ENCODE measurements at places on chromosomes 16 and 17. TPM values are rescaled to one million over a fixed set of nuclear protein-coding genes. Genes with fewer than 3 reads are reported as not detected.
A peak's percentile ranks its signal among the peaks of the same experiment; 100 is the strongest.

LLGL1 gene
- 21.8 TPM for total RNA-seq

DNAI2 gene
- 14.2 TPM for total RNA-seq

DNA sequence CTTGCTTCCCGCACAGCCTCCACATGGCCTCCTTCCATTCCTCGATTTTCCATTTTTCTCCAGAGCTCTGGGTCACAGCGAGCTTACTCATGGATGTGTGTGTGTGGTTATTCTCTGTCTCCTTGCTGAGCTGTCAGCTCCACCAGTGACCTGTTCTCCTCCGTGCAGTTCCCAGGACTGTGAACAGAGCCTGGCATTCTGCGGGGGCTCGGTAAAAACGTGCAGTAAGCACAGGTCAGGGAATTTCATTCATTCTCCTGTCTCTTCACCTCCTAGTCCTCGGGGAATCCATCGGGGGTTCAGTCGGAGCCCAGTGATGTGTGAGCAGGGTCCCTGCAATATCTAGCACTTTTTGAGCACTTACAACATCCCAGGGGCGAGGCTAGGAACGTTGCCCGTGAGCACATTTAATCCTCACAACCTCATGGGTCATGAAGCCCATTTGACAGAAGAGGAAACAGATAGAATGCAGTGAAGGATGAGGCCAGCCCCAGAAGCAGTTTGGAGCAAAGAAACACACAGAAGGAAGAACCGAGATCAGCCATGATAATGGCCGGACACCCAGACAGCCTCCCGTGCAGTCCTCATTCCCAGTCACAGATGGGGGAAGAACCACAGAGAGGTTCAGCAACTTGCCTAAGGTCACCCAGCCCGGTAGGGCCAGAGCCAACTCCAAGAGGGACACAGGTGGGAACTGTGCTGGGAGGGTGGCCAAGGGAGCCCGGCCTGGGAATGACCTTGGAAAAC is 183.2 kb upstream of the GSE1 start:
- H3K4me3 ChIP-seq, result no peak overlapping the region
- no peaks in the 10 kb centered on the region for H3K27me3 ChIP-seq
- H3K36me3 ChIP-seq, result no peaks in the 10 kb centered on the region
- no peak overlapping the region for H3K27ac ChIP-seq

DNA sequence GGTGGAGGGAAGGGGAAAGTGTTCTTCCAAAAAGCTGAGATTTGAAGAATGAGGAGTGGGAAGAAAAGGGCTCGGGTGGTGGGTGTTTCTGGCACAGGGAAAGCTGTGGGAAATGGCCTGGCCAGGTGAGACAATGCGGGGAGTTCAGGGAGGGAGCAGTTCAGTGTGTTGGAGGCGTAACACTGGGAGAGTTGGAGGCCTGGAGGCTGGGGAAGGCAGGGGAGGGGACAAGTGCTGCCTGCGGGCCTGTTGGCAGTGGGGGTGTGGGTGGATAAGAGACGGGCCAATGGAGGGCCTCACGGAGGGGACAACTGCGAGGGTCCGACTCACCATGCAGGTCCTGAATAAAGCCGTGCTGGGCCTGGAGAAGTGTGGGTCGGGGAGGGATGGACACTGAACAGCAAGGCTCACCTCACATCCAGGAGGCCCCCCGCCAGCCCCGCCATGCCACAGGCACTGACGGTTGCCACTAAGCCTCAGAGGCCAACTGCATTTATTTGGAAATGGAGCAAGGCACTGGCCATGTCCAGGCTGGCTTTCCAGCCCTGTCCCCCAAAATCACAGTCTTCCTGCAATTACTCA is 17.8 kb upstream of the KRT19 start:
- H3K27ac ChIP-seq, result no peak overlapping the region
- no peak for DNase-seq
- peaks cover 16% of the 10 kb centered on the region for H3K4me1 ChIP-seq
- H3K36me3 ChIP-seq, result no peaks in the 10 kb centered on the region

GRCh38 chr17:29977836-29978235 is 36.4 kb downstream of the EFCAB5 start:
- no peak for DNase-seq
- no peak overlapping the region for H3K27ac ChIP-seq
- no peak overlapping the region for H3K4me3 ChIP-seq
- H3K27me3 ChIP-seq, result no peaks in the 10 kb centered on the region

DNA sequence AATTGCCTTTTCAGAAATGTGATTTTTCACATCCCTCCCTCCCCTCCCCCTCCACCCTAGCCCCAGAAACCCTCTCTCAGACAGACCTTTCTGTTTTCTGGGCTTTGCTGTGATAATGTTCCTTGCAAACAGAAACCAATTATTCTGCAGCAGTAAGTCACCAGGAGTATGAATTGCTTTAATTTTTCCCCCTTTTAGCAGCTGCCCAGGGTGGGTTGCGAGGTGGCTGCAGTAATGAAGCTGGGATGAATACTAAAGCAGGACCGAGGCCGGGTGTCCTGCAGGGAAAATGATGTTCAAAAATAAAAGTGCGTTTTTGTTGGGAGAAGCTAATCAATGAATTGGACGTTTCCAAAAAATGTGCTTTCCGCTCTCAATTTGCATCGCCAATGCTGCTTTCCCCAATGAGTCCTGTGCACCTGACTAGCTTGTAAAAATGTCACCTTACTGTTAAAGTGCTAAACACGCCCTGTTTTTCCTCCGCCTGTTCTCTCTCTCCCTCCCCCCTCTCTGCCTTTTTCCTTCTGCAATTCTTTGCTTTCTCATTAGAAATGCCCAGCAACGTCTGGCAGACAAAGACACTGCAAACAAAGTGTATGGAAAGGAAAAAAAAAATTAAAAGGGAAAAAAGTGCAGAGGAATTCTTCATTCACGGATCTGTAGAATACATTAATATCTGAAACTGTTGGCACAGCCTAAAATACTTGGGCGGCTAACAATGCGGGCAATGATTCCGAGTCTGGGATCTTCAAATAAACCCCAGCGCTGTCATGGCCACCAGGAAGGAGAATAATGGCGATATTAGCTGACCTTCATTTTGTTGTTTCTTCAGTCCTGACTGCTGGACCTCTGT is 244.1 kb downstream of the STX8 start:
- no peak overlapping the region for H3K4me3 ChIP-seq
- H3K4me1 ChIP-seq, result no peaks in the 10 kb centered on the region
- no peaks in the 10 kb centered on the region for H3K27me3 ChIP-seq
- DNase-seq, result no peak

DNA sequence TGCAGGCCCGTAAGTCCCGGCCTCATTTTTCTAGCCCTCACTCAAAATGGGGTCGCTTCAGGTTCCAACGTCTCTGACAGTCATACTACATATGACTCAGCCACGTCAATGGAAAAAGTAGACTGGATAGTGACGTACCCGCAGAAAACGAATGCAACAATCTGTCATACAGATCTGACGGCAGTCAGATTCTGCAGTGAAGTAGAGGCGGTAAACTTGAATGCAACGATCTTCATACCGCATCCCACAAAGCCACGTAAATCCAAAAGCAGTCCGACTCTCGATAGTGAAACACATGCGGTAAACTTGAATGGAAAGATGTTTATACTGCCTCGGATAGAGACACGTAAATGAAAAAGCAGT is 38.4 kb upstream of the ARL4D start:
- peak overlapping the region; percentile 61 for H3K4me3 ChIP-seq
- H3K36me3 ChIP-seq, result no peaks in the 10 kb centered on the region
- peak; percentile 87 for DNase-seq

KRT32 gene
- total RNA-seq, result not detected

GRCh38 chr16:55605754-55606336 is 39.4 kb downstream of the CAPNS2 start:
- no peaks in the 10 kb centered on the region for H3K27me3 ChIP-seq
- no peak overlapping the region for H3K4me3 ChIP-seq
- no peak for DNase-seq
- no peaks in the 10 kb centered on the region for H3K36me3 ChIP-seq
- no peak overlapping the region for H3K27ac ChIP-seq

DNA sequence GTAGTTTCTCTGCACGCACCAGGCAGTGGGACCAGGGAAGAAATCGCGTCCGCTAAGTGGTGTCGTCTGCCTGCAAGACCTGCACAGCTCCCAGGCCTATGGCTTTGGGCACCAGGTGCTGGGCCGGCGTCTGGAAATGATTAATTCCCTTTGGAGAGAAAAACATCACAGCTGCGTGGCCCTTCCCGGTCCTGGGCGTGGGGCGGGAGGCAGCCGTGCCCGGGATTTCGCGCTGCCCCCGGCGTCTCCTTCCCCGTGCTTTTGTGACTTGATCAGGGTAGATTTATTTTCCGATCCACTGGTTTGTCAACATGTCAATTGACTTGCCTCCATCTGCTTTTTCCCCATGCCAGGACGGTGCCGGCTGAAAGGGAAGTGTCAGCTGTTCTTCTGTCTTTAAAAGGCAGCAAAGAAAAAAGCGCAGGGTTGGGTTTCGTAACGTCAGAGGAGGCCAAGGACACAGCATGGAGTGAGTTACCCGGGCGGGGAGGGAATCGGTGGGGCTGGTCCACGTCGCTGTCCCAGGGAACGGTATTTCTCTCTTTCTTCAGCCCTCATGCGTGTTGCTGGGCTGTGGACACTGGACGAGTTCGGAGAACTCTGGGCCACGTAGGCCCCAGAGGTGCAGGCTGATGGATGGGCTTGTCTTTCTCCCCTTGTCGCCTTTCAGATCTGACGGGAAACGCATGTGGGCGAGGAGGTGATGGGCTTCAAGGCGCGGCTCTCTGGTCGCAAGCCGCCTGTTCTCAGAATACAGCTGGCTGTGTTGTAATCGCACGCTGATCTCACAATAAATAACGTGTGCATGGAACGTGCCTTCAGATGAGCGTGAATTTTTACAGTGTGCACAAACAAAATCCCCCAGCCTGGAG is 188.1 kb upstream of the ZNF469 start:
- no peak overlapping the region for H3K27ac ChIP-seq
- no peaks in the 10 kb centered on the region for H3K4me1 ChIP-seq
- peak; percentile 77 for DNase-seq
- H3K27me3 ChIP-seq, result no peaks in the 10 kb centered on the region
- no peaks in the 10 kb centered on the region for H3K36me3 ChIP-seq

DNA sequence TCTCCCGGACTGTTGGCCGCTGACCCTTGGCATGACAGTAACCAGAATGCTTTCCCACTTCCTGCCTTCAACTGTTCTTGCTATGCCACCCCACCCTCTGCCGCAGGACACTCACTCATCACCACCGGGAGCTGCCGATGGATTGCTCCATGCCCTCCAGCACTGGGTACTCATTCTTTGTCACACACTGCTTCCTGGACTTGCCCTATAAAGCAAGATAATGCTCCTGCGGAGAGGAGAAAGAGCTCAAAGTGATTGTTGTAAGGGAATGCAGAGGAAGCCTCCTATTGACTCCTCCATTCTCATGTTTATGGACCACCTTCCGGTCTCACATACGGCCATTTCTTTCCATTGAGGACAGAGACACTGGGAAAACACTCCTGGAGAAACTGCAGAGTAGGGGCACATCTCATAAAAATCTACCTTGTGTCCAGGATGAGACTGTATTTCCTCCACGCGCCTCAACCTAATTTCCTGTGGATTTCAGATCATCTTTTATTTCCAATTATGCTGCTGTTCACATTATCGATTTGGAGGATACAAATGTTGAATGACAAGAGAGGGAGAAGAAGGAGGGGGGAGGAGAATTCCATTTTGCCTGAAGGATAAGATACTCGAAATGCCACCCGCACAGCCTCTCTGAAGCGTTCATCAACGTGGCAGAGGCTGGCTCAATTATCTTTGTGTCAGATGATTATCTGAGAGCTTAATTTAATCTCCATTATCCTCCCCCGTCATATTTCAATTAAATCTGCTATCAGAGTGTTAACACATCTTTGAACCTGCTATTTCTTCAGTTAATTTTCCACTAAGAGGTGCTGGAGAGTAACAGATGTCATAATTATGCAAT is 486.1 kb upstream of the SALL1 start:
- H3K27me3 ChIP-seq, result peaks cover 14% of the 10 kb centered on the region
- no peak overlapping the region for H3K27ac ChIP-seq
- no peaks in the 10 kb centered on the region for H3K4me1 ChIP-seq
- no peak overlapping the region for H3K4me3 ChIP-seq
- no peak for DNase-seq
- no peaks in the 10 kb centered on the region for H3K36me3 ChIP-seq

FLYWCH1 gene
- 15.0 TPM for total RNA-seq

GRCh38 chr17:47106130-47106529 is 83.0 kb downstream of the CDC27 start:
- H3K36me3 ChIP-seq, result no peaks in the 10 kb centered on the region
- H3K27me3 ChIP-seq, result no peaks in the 10 kb centered on the region
- no peak overlapping the region for H3K27ac ChIP-seq
- H3K4me3 ChIP-seq, result no peak overlapping the region

- H3K27me3 ChIP-seq, result no peaks in the 10 kb centered on the region
- DNase-seq, result no peak
- peaks cover 16% of the 10 kb centered on the region for H3K4me1 ChIP-seq
- no peak overlapping the region for H3K27ac ChIP-seq
- no peak overlapping the region for H3K4me3 ChIP-seq
Observed at GRCh38 chr17:72268431-72268830, 147.6 kb downstream of the SOX9 start.

OR1F1 gene
- total RNA-seq, result not detected

GRCh38 chr17:81514739-81515529 is 2.3 kb upstream of the ACTG1 start:
- peak overlapping the region; percentile 99 for H3K27ac ChIP-seq
- peaks cover 20% of the 10 kb centered on the region for H3K36me3 ChIP-seq
- H3K27me3 ChIP-seq, result no peaks in the 10 kb centered on the region
- peak overlapping the region; percentile 73 for H3K4me3 ChIP-seq

KRT9 gene
- not detected for total RNA-seq

DNA sequence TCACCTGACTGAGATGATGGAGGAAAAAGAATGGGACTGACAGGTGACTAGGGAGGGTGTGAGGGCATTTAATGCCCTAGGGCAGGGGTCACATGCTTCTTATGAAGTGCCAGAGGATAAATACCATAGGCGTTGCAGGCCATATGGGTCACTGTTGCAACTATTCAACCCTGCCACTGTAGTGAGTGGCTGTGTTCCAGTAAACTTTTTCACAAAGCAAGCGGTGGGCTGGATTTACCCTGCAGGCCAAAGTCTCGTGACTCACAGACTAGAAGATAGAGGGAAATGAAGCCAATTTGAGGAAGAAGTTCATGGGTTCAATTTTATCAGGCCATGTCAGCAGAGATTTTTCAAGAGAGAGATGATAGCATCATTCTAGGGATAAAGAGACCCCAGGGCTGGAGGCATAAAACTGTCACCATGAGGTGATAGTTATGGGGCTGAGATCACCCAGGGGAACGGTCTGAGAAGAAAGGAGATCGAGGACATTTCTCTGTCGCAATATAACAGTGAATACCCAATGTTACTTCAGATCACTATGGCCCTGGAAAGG is 8.6 kb downstream of the ARHGAP17 start:
- H3K4me3 ChIP-seq, result no peak overlapping the region
- H3K27me3 ChIP-seq, result no peaks in the 10 kb centered on the region
- peak; percentile 43 for DNase-seq
- no peaks in the 10 kb centered on the region for H3K36me3 ChIP-seq
- H3K27ac ChIP-seq, result peak overlapping the region; percentile 6

- H3K4me1 ChIP-seq, result no peaks in the 10 kb centered on the region
Observed at GRCh38 chr17:34598161-34598776, 18.9 kb downstream of the TMEM132E start.

TGFB1I1 gene
- total RNA-seq, result 45.4 TPM

Measured in lung (tissue), 17 donors.